T-helper 1 cell (primary cell): ENCODE measurements at places on chromosomes 4 and X.

DNA sequence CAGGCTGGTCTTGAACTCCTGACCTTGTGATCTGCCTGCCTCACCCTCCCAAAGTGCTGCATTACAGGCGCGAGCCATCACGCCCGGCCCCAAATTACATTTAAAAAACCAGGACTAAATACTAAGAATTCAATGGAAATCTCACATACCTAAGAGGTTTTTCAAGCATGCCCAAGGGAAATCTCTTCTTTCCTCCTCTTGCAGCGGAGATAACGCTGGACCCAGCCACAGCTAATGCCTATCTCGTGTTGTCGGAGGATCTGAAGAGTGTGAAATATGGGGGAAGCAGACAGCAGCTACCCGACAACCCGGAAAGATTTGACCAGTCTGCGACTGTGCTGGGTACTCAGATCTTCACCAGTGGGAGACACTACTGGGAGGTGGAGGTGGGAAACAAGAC, 7.4 kb downstream of the TRIML1 start:
- DNase-seq: no peak

DNA sequence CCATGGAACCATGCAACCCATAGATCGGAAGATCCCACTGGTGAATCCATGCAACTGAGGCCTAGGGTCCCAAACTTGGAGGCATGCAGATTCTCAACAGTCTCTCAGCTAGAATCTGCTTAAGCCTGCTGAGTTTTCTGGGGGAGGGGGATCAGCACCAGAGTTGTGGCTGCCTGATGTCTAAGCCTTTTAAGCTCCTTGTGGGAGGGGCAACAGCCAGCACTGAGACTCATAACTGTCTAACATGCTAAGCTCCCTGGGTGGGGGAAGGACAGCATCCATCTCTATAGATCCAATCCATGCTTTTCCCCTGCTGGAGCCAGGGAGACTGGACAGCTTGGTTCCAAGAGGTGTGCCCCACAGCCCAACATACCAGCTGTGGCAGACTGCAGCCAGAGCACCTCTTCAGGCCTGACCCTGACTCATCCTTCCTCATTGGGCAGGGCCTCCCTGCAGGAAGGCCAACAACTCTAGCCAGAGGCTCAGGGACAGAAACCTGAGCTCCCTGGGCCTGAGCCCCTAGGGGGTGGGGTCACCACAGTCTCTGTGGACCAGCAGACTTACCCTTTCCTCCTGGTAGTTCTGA, 300.1 kb upstream of the SLC7A11 start:
- DNase-seq: no peak

DNA sequence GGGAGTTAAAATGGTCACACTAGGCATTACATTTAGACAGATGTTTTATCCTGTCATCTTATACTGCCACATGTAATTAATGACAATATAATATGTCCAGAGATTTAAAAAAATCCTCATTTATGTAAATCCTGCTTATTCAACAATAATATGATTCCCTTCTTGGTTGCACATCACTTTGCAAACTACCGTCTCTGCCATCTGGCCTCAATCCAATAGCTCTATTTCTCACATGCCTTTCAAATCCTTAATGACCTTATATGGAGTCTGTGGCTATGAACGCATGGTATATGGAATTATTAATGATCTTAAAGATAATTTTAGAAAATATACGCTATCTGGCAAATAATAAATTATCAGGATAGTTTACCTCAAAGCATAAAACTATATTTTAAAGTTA, 144.5 kb downstream of the NPNT start:
- no peak for DNase-seq

DNA sequence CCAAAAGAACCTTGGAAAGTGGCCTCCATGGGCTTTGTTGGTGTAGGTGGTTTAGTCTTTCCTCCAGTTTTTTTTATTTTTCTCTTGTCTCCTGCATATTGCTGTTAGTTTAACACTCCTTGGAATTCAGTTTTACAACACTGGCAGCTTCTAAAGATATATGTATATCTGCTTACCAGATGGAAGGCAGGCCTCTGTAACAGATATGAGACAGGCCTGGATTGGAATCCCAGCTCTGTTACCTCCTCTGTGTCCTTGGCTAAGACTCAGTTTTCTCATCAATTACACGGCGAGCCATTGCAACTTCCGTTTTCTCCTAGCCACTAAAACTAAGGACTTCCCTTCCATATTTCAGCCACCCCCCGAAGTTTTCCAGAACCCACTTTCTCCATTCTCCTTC, 133.4 kb upstream of the SMAD1 start:
- no peak for DNase-seq

GRCh38 chr4:5660185-5660584, 48.2 kb downstream of the EVC2 start:
- DNase-seq: no peak

DNA sequence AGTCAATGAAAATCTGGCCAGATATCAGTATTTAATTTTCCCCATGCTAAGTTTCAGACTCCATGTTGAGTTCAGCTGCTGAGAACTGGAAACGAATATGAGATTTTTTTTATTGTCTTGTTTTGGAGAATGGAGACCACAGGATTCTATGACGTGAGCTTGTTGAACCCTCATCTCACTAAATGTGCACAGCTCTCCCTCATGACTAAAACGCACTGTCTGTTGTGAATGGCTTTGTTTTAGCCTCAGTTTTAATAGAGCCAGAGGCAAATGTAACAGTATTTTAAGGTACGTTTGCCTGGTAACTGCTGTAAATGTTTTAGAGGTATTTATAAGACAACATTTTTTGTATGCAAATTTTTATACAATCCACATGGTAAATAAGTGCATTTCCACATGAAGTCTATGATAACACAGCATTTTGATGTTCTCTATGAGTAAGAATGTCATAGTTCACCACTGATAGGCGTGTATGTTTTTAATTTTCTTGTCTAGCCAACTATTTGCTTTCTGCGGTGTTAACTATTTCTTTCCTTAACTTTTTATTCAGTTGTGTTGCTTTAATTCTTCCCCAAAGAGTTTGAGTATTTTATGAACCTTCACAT, 1159.3 kb upstream of the TENM3 start:
- DNase-seq: no peak

GRCh38 chr4:52943677-52944076, 81.6 kb downstream of the RASL11B start:
- DNase-seq: no peak

GRCh38 chr4:118085700-118086099, 51.4 kb downstream of the NDST3 start:
- no peak for DNase-seq
